Right ventricle myocardium superior (tissue), 1 donor: ENCODE measurements at places on chromosomes 4 and X. TPM values are rescaled to one million over a fixed set of nuclear protein-coding genes. Genes with fewer than 3 reads are reported as not detected.

The IGBP1 gene
- 52.7 TPM for total RNA-seq

The EGFL6 gene
- not detected for total RNA-seq

The STBD1 gene
- total RNA-seq: 27.2 TPM

The GPR119 gene
- not detected for total RNA-seq

The EIF2S3 gene
- 64.4 TPM for total RNA-seq

The ODAM gene
- total RNA-seq: not detected

The ABHD18 gene
- total RNA-seq: 10.0 TPM

The FGF2 gene
- total RNA-seq: 4.9 TPM

The MAGEA2B gene
- total RNA-seq: not detected
